ENCODE measurements at places on chromosomes 16 and 17. TPM values are rescaled to one million over a fixed set of nuclear protein-coding genes. Genes with fewer than 3 reads are reported as not detected.

The NAA60 gene
- polyA plus RNA-seq = 31.9 TPM

- DNase-seq = peak; percentile 39
These were observed 1.0 kb downstream of the GALNS start for GRCh38 chr16:88855736-88856121.

GRCh38 chr16:27611340-27611739, 61.4 kb downstream of the KATNIP start:
- no peak for DNase-seq

The SMARCE1 gene
- 19.9 TPM for polyA plus RNA-seq

DNA sequence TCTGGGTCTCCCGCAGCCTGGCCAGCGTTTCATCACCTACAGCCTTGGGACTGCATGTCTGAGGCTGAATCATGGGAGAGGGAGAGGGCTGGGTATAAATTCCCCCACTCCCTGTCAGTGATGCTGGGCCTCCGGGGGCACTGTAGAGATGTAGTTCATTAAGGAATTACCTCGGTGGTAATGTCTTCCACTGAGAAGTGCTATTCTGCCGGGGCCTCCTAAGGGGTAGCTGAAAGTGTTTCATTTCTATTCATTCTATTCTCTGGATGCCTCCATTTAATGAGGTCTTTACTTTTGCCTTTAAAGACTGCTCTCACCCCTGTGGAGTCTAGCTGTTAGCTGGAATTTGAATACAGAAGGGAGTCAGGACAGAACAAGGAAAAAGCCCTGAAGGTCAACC, 116.4 kb upstream of the HS3ST4 start:
- DNase-seq = no peak

The JPH3 gene
- polyA plus RNA-seq = not detected

Measured in B cell (primary cell).